Stimulated activated CD4-positive, alpha-beta T cell treated with anti-CD3 and anti-CD28 coated beads, Interleukin-1b, Interleukin-23, amount 100 ng/mL, for 48 hours (primary cell): ENCODE measurements at places on chromosomes 7 and 10.

- peak; percentile 93 for DNase-seq
Observed at GRCh38 chr7:75914655-75915415, at the start of gene POR. Gene POR, plus strand, starts transcription at chr7:75915155. Its CDS starts 38,847 bp downstream, at chr7:75954002.

DNA sequence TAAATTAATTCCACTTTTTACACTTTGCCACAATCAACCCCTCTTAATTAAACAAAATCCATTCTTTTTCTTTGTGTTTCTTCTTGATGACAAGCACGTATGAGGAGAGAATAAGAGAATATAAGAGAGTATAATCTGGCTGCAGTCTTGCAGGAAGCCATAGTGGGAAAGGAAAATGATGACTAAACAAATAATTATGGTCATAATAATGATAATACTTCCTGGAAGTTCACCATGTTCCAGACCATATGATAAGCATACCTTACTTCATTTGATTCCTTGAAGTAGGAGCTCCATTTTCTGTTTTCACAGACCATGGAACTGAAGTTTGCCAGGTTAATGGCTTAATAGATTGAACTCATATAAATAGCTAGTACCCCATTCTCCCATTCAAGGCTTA, 237.8 kb downstream of the SEMA3D start:
- no peak for DNase-seq

- DNase-seq = no peak
Observed at GRCh38 chr7:22338877-22339276, 18.1 kb downstream of the RAPGEF5 start.

- no peak for DNase-seq
Observed at GRCh38 chr10:10361301-10361885, 656.3 kb upstream of the CELF2 start.

GRCh38 chr7:42730586-42730985, 181.3 kb downstream of the C7orf25 start:
- no peak for DNase-seq

DNA sequence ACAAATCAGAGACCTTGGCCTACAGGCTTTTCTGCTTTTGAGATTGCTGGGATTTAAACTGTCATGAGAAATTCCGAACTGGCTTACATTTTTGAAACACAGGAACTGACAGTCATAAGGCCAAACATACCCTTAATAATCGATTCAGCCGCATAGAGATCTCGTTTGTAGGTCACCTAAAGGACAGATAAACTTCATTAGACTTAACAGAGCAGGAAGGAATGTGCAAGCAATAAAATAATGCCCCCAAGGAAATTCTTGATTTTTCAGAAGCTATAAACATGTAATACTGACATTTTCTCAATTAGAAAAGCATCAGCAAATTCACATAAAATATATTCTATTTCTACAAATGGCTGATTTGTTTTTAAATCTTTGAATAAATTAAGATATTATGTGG, 120.0 kb downstream of the CRPPA start:
- no peak for DNase-seq

- no peak for DNase-seq
Observed at GRCh38 chr10:132209978-132210530, 23.3 kb downstream of the DPYSL4 start.

DNA sequence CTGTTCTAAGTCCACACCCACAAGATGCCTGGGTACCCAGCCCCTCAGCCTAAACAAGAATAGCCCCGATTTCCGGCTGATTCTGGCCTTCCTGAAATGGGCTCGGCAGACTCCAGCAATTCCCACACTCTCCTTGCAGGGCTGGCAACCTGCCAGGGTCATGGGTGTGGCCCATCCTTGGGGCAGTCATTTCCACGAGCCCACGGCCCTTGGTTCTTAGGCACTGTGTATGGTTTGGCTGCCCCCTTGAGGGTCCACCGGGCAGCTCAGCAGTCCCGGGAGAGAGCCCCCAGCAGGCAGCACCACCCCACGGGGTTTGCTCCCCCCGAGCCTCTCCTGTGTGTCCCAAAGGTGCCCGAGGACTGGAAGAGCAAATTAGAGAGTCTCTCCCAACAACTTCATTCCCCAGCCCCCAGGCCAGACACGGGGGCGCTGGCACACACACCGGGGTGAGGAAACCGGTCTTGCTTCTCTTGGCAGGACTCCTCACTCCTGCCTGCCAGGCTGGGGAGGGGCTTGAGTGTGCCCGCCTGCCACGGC, 142.2 kb downstream of the EMX2 start:
- DNase-seq = no peak

GRCh38 chr10:132745971-132746370, 40.0 kb downstream of the NKX6-2 start:
- no peak for DNase-seq

- DNase-seq = no peak
Observed at GRCh38 chr10:69279110-69279509, 814 bp downstream of the HK1 start.

- DNase-seq = no peak
Observed at GRCh38 chr10:96337106-96337505, 21.7 kb downstream of the OPALIN start.

DNA sequence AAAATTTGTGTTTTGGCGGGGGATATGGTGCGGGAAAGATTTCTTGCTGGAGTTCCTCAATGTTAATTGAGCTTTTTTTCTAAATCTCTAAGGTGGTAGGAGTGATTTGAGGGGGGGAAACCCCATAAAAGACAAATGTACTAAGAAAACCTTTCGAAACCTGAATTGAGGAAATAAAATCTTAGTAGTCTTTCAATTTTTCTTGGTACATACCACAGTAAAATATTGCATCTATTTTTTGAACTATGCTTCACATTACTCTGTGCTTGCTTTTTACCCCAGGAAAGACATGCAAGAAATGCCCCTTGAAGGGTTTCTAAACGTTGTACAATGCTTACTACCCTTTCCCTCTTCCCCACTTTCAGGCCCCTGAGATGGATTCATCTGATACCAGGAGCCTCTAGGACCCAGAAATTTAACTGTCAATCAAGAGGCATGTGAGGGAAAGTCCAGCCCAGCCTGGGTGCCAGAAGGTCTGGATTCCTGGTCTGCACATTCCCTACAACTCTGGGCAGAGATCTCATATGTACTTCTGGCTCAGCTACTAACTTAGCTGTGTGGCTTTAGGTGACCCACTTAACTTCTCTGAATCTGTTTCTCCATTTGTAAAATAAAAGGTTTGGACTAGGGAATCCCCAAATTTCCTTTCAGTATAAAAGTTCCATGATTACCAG, 5.8 kb upstream of the PDCD4 start:
- no peak for DNase-seq

- no peak for DNase-seq
Observed at GRCh38 chr7:84612981-84613681, 418.5 kb upstream of the SEMA3A start.

DNA sequence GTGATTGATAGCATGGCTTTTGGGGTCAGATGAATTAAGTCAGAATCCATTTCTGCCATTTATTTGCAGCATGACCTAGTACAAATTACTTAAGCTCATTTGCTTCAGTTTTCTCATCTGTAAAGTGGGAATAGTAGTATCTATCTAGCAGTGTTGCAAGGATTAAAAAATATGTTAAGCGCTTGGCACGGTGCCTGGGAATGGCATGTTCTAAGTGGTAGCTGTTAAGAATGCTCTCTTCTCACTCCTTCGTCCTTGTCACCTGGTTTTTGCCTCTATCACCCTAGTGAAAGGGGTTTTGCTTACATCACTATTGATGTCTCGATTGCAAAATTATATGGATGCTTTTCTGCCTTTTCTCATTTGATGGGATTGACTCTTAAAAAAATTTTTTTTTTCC, 7.4 kb downstream of the TMEM248 start:
- no peak for DNase-seq

DNA sequence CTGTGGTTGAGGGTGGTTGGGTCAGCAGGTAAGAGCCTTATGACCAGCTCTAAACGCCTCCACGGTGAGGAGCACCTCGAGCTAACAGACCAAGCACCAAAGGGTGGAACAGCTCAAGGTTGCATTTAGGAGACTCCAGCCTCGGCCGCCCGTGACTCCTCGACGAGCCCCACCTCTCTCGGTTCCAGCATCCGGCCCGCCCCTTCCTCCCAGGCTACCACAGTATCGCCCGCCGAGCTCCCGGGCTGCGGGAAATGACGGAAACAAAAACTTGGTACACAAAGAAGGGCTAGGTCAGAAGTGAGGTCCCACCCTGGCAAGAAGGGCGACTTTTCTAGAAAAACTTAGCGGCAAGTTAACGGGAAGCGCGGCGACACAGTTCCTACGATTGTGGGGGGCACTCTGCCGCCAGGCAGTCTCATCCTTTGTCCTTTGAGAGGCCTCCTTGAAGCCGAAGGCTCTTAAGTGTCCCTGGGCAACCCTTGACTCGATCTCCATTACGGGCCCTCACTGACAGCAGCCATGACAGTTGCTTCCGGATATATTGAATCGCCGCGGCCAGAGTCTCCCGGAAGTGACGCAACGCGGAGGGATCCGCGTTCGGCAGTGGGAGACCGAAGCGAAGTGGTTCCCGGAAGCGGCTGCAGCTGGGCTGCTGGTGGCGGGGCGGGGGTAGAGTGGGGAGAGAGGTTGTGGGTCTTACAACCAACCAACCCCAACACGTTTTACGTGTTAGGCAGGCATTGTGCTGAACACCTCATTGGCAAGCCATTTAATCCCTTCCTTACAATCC, 40.2 kb upstream of the ZNF518A start:
- DNase-seq = peak; percentile 94

DNA sequence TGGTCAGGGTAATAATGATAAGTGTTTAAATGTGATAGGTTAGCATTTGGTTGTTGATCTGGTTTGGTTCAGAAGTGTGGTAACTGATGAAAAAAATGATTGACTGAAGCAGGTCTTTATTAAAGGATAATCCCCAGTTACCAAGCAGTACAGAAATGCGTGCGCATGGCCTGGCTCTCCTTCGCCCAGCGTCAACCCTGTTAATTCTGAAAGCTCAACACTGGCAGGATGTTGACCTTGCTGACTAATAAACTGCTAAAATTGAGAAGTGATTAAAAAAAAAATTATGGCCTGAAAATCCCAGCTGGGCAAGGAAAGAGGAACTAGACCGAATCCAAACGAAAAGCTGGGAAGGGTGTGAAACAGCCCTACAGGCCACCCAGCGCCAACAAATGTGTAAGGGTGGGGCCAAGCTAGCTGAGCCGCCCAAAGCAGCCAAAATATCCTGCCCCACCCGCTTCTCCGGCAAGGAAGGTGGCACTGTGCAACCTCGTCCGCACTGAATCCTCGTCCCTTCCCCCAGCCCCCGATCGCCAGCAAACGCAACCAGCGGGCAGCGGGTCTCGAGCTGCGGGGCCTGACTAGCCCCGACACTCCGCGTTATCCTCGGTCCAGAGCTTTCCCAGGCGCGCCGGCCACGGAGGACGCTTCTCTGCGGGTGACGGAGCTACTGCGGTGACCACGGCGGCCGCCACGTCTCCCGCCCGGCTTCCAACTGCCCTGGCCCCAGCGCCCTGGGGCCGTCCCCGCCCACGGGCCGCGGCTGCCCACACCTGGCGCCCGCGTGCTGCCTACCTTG, 561 bp downstream of the SHTN1 start:
- no peak for DNase-seq

- no peak for DNase-seq
Observed at GRCh38 chr7:152597507-152597906, 78.4 kb downstream of the XRCC2 start.

DNA sequence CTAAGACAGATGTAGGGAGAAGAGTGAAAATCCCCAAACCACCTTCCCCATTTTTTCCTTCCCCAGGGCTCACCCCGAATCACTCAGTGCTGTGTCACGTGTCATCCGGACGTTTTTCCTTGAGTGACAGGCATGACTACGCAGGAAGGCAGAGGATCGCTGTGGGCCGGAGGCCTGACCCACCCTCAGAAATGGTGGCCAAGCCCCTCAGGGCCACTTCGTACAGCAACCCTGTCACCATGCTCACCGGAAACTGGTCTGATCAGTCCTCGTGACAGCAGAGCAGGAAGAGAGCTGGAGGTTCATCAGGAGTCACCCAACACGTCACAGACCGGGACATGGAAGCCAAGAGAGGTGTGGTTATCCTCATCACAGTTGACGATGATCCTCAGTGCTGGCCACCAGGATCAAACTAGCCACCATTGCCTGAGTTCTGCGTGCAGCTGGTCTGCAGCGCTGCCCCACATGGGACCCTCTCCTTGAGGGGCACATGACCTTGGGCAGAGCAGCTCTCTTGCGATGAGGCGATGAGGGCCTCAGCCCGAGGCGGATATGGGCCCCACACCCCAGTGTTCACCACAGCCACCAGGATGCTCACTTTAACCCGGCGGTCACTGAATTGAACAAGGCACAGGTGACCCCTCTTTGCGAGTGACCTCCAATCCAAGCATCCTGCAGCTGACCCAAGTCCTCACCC, 99.3 kb upstream of the INSIG1 start:
- no peak for DNase-seq

DNA sequence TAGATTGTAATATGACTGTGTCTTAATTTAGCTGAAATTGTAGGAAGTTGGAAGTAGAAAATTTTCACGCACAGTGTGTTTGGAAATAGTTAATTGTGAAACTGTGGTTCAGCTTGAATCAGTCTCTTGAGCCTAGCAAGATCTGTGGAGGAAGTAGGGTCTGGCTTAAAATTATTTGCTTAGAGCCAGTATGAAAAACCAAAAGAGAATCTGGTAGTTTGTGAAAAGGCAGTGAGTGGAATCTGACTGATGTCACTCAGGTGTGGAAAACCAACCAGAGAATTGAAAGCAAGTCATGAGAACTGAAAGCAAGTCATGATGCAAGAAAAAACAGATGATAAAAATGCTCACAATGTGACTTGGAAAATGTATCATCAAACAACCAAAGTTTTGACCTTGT, 11.5 kb downstream of the LIPJ start:
- DNase-seq = no peak

DNA sequence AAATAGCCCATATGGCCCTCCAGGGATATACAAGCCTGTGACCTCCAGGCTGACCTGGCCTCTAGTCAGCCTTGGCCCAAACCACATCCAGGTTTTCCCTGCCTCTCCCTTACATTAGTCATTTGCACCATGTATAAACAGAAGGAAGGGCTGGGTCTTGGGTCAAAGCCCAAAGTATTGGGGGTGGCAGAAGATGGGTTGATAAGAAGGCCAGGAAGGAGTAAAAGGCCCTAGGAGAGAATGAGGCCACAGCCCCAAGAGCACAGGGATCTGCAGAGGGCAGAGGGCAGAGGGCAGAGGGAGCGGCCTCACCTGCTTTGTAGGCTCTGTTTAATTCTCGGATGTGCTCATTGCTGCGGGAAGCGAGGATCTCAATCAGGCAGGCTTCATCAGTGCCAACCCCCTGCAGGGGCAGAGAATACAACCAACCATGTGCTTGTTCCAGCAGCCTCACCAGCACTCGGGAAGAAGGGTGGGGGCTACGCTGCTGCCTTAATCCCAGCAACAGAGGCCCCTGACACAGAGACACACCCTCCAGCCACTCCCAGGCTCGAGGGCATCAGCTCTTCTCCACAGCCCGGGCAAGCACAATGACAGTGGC, 31.3 kb downstream of the PLAC9 start:
- no peak for DNase-seq
